ENCODE measurements at places on chromosomes 2 and 18.

DNA sequence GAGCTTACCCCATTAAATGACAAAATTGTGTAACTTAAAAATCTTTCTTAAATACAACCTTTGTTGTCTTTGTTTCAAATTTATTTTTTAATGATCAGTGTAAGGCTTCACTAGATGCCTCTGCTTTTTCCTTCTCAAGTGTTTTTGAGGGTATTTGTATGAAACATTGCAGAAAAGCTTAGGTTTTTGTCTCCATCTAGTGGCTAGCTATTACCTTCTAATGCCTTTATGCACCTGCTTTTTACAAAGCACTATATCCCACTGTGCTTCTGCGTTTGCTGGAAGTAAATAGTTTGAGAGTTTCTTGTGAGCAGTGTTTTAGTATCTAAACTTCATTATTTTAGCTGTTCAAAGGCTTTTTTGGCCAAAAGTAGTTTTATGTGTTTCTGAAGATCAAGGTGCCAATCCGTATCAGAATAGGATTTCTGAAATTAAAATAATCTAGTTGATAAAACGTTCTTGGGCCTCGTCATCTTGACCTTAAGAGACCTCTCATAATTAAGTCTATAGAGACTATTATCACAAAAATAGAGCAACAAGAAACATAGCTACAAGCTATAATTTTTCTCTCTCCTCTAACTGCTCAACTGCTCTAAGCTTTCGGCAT is 47.0 kb downstream of the IWS1 start:
- DNase-seq, result peak; percentile 22

DNA sequence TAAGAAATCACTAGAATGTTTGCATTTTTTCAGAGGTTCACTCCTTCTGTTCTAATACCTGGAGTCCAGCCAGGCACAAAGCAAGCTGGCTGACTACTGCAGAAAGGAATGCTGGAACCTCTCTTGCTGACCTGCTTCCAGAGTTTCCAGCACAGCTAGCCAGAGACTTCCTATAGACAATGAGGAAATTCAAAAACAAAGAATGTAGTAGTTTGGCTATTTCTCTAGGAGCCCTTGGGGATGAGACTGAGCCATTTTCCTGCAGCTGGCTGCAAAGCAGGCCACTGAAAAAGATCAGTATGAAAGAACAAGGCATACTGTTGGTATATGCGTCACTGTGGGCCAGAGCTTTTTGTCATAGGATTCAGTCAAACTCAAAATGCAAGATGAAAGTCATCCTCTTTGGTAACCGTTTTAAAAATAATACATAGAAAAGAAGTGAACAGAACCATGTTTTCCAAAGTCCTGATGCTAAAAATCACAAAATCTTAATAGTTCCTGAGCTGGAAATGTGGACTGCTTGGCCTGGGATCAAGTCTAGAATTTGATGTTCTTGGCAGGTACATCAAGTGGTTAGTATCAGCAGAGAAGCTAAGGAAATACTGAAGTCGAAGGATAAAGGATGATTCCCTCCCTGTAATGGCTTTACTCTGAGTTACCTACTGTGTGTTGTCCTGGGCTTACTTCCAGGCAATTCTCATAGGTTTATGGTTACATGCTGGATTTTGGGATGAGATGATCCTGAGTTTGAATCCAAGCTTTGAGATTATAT is 9.0 kb upstream of the DSEL start:
- no peak for DNase-seq

- no peak for DNase-seq
Measured at GRCh38 chr2:188051706-188052105, 240.0 kb upstream of the GULP1 start.

DNA sequence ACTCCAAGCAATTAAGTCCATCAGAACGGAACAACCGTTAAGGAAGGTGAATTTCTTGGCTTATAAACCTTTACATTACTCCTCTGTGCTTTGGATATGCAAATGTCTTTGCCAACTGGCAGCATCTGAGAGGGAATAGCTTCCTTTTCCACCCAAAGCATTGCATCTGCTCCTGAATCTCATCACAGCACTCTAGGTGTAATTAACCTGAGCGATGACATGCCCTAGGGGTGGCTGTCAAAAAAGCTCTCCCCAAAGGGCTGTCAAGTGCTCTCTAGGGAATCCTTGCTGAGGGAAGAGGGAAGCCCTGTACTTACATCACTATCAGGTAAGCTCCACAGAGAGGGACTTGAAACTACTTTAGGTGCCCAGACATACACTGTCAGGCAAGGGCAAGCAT is 5.5 kb upstream of the SMARCAL1 start:
- DNase-seq, result no peak

DNA sequence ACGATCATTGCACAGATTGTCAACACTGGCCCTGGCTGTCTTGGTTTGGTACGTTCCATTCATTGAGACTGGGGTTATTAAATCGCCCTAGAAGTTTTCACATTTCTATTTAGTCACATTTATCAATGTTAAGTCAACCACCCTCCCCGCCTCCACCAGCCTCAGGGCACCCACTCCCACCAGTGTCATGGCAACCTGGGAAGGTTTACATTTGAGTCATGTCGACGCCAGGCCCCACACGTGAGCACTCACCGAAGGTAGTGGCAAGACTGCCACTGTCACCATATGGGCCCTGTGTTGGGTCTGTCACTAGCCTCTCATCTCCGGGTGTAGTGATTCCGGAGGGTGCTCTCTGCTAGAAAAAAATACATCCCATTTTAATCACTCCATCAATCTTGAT is 194.2 kb downstream of the TWIST2 start:
- DNase-seq, result no peak

GRCh38 chr2:109380502-109381326 is 233.1 kb downstream of the SEPTIN10 start:
- DNase-seq, result peak; percentile 4

DNA sequence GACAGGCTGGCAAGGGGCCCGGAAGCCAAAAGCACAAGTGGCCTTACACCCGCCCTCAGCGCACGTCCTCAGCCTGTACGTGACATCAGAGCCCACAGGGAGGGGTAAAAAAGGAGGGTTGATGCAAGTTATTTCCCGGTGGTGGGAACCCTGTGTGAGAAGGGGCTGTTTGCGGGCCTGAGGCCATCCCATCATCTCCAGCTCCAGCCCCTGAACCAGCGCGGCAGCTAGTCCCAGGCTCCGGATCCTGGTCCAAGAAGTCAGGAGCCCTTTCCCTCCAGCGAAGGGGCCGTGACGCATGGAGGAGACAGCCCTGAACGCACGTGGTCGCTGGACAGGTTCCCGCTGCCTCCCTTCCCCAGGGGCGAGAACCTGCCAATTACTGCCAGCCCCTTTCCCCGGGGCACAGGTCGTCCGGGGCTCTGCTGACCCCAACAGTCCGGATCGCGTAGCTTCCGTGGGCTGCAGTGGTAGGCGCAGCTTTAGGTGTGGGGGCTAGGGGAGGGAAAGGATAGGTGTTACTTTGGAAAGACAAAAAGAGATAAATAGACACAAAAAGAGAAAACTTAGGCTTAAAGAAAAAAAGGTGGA is 1.3 kb upstream of the LRP2 start:
- DNase-seq, result no peak

- DNase-seq, result no peak
Measured at GRCh38 chr2:130894326-130894942, 57.7 kb downstream of the ARHGEF4 start.

DNA sequence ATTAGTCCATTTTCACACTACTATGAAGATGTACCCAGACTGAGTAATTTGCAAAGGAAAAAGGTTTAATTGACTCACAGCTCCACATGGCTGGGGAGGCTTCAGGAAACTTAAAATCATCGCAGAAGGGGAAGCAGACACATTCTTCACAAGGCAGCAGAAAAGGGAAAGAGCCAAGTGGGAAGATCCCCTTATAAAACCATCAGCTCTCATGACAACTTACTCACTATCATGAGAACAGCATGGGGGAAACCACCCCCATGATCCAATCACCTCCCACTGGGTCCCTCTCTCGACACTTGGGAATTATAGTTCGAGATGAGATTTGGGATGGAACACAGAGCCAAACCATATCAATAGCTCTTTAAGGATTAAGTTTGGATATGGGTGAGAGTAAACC is 246.1 kb upstream of the CYRIA start:
- DNase-seq, result no peak

DNA sequence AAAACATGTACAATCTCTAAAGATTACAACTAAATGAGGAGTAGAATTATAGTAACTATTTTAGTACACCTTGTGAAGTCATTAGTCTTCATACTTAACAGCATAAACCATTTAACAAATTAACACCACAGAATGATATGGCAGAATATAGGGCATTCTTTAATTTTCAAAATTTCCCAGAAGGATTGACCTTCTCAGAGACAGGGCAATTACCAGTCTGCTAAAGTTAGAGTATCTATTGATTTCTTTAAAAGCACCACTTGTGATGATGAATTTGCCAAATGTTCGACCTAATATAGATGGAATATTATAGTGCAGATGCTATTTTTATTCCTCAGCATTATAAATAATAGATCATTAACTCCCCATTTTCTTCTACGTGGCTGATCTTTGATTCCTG is 192.6 kb downstream of the DPP4 start:
- no peak for DNase-seq

DNA sequence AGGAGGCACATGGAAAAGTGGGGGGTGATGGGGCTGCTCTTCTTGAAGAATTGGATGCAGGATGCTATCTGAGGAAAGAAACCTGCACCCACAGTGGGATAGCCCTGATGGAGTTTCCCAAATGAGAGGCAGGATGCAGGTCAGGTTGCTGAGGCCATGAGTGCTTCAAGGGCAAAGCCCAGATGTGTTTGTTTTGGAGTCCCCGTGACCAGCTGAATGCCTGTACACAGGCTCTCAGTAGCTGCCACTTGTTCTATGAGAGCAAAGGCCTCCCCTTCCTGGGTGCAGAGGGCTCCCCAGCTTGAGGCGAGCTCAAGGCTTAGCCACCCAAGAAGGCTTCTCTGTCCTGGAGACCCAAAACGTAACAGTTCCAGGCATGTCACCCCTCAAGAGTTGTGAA is 192.7 kb downstream of the SEPTIN10 start:
- DNase-seq, result no peak

- no peak for DNase-seq
Measured at GRCh38 chr2:230472621-230473018, 56.6 kb downstream of the SP100 start.

- no peak for DNase-seq
Measured at GRCh38 chr18:53441761-53442414, 782.6 kb downstream of the MBD2 start.

- no peak for DNase-seq
Measured at GRCh38 chr2:227366769-227367426, 12.2 kb downstream of the TM4SF20 start.

- no peak for DNase-seq
Measured at GRCh38 chr2:219314804-219315468, 5.7 kb upstream of the PTPRN start.

- DNase-seq, result no peak
Measured at GRCh38 chr2:173298536-173299097, 56.1 kb upstream of the CDCA7 start.

DNA sequence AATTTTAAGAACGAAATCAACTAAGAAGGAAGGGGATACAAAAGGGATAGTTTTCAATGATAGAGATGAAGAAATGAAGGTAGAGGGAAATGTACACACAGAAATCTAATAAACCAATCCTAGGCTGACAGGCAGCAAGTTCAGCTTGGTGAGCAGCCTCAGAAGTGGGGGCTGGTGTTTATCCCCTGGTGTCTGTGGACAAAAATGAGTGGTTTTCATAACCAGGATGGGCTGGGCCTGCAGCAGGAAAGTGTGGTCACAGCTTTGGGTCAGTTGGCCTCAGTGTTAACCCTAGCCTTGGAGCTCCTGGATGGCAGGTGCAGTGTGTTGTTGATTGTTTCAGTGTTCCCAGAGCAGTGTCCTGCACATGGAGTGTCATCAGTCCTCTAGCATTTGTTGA is 14.3 kb downstream of the IL18R1 start:
- DNase-seq, result no peak

All from GM12891 (cell line).